Activated T-helper 17 cell treated with anti-CD3 and anti-CD28 coated beads, Interleukin-2, amount 50 U/mL, for 72 hours (primary cell): ENCODE measurements at places on chromosomes 12 and 14. TPM values are rescaled to one million over a fixed set of nuclear protein-coding genes. Genes with fewer than 3 reads are reported as not detected.

Gene OSGEP
- 42.3 TPM for total RNA-seq

Gene SERPINA1
- total RNA-seq = 160 TPM

Gene CYP27B1
- total RNA-seq = 14.4 TPM

Gene DDN
- total RNA-seq = 0.32 TPM

Gene TAS2R42
- not detected for total RNA-seq

Gene KCNK10
- total RNA-seq = not detected

Gene LRFN5
- not detected for total RNA-seq

Gene SPTB
- total RNA-seq = 0.29 TPM

Gene LTBP2
- total RNA-seq = not detected

Gene ARHGEF40
- not detected for total RNA-seq

Gene OR6J1
- not detected for total RNA-seq

Gene PFDN5
- total RNA-seq = 250 TPM

Gene FOXA1
- 0.21 TPM for total RNA-seq
